ENCODE measurements at places on chromosomes 7 and 10. TPM values are rescaled to one million over a fixed set of nuclear protein-coding genes. Genes with fewer than 3 reads are reported as not detected.

DNA sequence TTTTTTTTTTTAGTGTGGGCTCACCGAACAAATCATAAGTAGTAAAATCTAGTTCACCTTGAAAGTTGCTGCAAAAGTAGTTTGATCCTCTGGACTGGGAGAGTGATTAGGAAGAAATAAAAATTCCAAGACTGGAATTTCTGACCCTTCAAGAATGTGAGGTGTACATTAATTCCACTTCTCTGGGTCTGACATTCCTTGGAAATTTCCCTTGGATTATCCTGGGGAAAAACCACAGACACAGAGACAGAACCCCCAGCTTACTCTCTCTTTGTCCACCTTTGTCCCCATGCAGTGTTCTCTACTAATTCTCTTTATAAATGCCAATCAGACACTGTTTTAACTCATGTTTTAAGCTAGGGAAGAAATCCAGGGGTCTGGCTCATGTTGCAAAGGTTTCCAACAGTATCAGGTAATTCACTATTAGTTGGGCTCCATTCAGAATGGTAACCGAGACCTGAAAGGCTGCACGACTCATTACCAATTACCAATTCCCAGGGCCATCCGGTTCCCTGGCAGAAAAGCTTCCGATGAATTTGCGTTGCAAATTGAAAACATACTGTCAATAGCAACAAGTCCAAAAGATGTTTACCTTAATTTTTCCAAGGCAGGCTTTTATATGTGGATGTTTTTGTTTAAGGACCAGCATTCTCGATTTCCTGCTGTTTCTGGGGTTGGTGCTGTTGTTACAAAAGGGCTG is 86.3 kb downstream of the BAMBI start:
- DNase-seq: no peak

GRCh38 chr7:83469076-83469475 is 179.9 kb downstream of the SEMA3E start:
- no peak for DNase-seq

ERVW-1 gene
- not detected for polyA plus RNA-seq

ADAP1 gene
- polyA plus RNA-seq: 36.4 TPM

ZNF680 gene
- 7.3 TPM for polyA plus RNA-seq

DNA sequence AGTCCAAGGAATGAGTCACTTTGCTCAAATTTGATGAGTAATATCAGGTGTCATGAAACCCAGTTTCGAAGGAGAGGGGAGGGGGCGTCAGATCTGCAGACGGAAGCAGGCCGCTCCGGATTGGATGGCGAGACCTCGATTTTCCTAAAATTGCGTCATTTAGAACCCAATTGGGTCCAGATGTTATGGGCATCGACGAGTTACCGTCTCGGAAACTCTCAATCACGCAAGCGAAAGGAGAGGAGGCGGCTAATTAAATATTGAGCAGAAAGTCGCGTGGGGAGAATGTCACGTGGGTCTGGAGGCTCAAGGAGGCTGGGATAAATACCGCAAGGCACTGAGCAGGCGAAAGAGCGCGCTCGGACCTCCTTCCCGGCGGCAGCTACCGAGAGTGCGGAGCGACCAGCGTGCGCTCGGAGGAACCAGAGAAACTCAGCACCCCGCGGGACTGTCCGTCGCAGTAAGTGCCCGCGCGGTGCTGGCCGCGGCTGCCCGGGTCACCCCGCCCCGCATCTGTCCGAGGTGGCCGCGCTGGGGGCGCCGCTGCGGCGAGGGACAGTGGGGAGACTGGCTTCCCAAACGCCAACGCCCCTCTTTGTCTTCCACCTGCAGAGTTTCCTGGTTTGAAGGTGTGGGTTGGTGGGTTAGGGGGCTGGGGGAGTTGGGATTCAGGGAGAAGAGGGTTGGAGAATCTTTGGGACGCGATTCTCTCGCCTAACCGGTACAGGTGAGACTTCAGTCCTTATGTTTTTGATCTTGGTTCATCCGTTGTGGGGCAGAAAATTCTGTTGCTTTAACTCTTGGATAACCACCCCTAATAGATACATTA is at the start of gene TAC1:
Gene TAC1, plus strand, starts transcription at position 351 of the 829 bp plus-strand sequence. CDS start 527 bp downstream, outside the sequence.
- peak; percentile 42 for DNase-seq

NEUROD6 gene
- polyA plus RNA-seq: not detected

DNA sequence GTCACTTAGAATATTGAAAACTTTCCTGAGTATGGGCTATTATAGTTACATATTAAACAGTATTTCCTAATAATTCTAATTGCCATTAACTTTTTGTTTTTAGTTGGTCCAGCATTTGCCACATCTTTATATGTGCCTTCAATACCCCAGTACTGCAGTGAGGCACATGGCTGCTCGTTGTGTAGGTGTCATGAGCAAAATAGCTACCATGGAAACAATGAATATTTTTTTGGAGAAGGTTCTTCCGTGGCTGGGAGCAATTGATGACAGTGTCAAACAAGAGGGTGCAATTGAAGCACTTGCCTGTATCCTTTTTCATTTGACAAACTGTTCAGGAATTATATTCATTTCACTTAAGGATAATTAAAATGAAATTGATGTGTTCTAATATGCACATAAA is 72.7 kb downstream of the BTAF1 start:
- no peak for DNase-seq

DNA sequence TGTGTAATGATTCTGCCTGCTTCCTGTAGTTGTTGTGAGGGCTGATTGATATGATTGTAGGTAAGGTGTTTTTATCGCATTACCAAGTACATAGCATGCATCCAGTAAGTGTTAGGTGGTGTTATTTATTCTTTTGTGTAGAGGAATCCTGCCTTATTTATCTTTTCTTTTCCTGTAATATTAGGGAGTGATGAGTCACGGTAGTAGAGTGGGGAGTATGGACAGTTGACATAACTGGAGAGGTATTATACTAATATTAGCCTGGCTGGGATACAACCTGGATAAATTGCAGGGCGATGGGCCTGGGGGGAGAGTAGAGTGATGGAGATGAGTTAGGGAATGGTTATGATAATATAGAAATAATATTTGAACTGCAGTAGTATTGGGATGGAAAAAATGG is 9.8 kb downstream of the SDK1 start:
- DNase-seq: no peak

Measured in kidney (tissue), 22 donors.